ENCODE measurements at places on chromosomes 1 and 21. TPM values are rescaled to one million over a fixed set of nuclear protein-coding genes. Genes with fewer than 3 reads are reported as not detected.

TMPRSS15 gene
- total RNA-seq = not detected

CASQ2 gene
- total RNA-seq = not detected

ZBTB37 gene
- 1.4 TPM for total RNA-seq

S100A13 gene
- 144 TPM for total RNA-seq

PAPPA2 gene
- total RNA-seq = 0.05 TPM

VHLL gene
- total RNA-seq = not detected

DCST1 gene
- not detected for total RNA-seq

ABCB10 gene
- 24.7 TPM for total RNA-seq

SPRR2G gene
- total RNA-seq = not detected

KCNJ15 gene
- 0.47 TPM for total RNA-seq

CD1B gene
- not detected for total RNA-seq

BCL2L15 gene
- total RNA-seq = 0.07 TPM

TENT5C gene
- total RNA-seq = 1.00 TPM

PGD gene
- total RNA-seq = 324 TPM

SPRR1B gene
- not detected for total RNA-seq

SLC45A1 gene
- 0.80 TPM for total RNA-seq

MIER1 gene
- 20.2 TPM for total RNA-seq

OR2T29 gene
- not detected for total RNA-seq

SYT2 gene
- not detected for total RNA-seq

GUCA2B gene
- total RNA-seq = not detected

PDE9A gene
- total RNA-seq = 0.53 TPM

HAO2 gene
- total RNA-seq = not detected

ABCA4 gene
- total RNA-seq = 2.3 TPM

GBP7 gene
- not detected for total RNA-seq

PTGFRN gene
- total RNA-seq = 9.0 TPM

NUP210L gene
- not detected for total RNA-seq

OR14K1 gene
- total RNA-seq = not detected

MEX3A gene
- 2.8 TPM for total RNA-seq

CDA gene
- total RNA-seq = 1.1 TPM

OR2M5 gene
- total RNA-seq = not detected

LIPI gene
- total RNA-seq = not detected

PTAFR gene
- 0.05 TPM for total RNA-seq

CLCA1 gene
- not detected for total RNA-seq

SERPINC1 gene
- not detected for total RNA-seq

TTC39A gene
- 5.3 TPM for total RNA-seq

RGS5 gene
- 0.54 TPM for total RNA-seq

MMP23B gene
- total RNA-seq = 0.49 TPM

KRTAP22-2 gene
- total RNA-seq = not detected

VAV3 gene
- 4.0 TPM for total RNA-seq

PRAMEF5 gene
- total RNA-seq = not detected

DNAJC8 gene
- total RNA-seq = 82.1 TPM

RAD54L gene
- 10.8 TPM for total RNA-seq

Measured in mammary microvascular endothelial cell (primary cell).